ENCODE measurements at places on chromosomes 4 and X.

- no peak for DNase-seq
Measured at GRCh38 chr4:185207466-185207865, 1.9 kb upstream of the SNX25 start.

- DNase-seq: no peak
Measured at GRCh38 chr4:2715426-2715825, 40.7 kb downstream of the TNIP2 start.

- DNase-seq: no peak
Measured at GRCh38 chr4:73308286-73308685, 49.7 kb upstream of the ANKRD17 start.

GRCh38 chrX:145715641-145716138, 101.9 kb upstream of the SLITRK2 start:
- DNase-seq: no peak

DNA sequence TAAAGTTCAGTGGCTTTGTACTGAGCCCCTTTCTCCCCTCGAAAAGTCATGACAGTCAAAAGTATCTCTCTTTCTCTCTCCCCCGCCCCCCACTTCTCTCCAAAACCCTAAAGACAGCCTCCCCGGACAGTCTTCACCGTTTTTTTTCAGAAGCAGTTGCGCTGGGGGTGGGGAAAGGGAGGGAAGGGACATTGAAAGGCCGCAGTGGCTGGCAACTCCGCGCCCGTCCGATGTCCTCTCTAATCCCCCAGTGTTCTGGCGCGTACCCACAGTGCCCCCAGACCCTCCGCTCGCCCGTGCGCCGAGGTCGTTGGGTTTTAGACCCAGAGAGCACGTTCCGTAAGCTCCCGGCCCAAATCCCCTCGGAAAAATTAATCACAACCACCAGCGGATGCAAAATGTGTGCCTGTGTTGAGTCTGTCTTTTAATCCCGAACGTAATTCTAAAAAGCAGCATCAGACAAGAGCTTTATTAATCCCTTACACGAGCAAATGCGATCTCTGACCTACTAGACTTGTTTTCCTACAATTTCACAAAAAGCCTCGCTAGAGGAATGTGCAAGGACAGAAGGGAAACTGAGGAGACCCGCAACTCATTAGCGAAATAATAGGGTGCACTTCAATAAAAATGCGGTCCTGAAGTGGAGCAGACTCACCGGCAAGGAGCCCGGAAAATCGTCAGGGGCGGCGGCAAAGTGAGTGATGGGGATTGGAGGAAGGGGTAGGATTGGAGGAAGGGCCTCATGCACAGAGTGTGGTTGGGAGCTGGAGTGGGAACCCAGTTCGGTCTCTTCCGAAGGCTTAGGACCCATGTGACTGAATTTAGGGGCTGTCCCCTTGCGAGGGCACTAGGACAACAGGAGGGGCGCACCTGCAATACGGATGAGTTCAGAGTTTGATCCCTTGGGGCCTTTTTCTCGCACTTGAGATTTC, 12.2 kb upstream of the PRDM8 start:
- no peak for DNase-seq

- DNase-seq: no peak
Measured at GRCh38 chrX:44913656-44914531, 40.9 kb downstream of the KDM6A start.

GRCh38 chrX:131792789-131793462, 230.2 kb upstream of the STK26 start:
- DNase-seq: peak; percentile 9

- DNase-seq: no peak
Measured at GRCh38 chr4:25051534-25051933, 20.8 kb upstream of the LGI2 start.

DNA sequence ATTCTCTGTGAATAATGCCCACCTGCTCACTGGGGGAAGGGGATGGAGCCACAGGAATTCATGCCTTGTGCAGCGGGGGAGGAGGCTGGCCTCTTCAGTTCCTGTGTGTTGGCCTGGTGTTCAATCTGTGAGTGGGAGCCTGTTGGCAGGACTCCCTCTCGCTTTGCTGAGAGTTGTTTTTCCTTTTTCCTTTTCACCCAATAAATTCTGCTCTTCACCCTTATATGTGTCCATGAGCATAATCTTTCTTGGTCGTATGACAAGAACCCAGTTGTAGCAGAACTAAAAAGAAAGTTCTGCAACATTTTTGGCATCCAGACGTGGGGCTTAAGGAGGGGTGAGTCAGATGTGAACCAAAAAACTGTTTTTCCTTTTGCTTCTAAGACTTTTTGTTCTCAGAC, 235.2 kb upstream of the HDX start:
- no peak for DNase-seq

DNA sequence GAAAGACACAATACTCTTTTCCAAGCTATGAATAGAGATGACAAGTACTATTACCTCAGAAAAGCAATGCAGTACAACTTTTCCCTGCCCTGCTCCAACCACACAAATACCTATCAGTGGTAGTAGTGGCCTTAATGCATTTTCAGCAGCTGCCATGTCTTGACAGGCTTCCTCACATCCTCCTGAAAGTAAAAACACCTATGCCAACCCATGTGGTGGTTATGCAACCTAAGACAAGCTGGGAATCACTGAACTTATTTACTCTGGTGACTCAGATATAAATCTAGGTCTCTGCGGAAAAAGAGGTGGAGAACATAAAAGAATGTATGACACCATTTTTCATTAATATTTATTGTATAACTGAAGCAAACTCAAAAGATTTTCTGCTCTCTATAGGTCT, 14.5 kb downstream of the WDFY3 start:
- no peak for DNase-seq

DNA sequence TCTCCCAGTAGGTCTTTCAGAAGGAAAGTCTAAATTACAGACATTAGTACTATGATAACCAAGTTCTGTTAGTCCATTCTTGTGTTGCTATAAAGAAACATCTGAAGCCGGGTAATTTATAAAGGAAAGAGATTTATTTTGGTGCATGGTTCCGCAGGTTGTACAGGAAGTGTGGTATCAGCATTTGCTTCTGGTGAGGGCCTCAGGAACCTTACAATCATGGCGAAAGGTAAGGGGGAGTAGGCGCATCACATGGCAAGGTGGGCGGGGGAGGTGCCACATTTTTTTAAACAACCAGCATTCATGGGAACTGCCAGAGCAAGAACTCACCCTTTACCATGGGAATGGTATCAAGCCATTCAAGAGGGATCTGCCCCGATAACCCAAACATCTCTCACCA, 26.2 kb upstream of the USP46 start:
- no peak for DNase-seq

GRCh38 chr4:39362827-39363226, 3.3 kb downstream of the RFC1 start:
- DNase-seq: no peak

- DNase-seq: peak; percentile 63
Measured at GRCh38 chr4:82599336-82599735, 37.5 kb upstream of the TMEM150C start.

GRCh38 chrX:39639871-39640270, 457.9 kb downstream of the BCOR start:
- no peak for DNase-seq

- DNase-seq: no peak
Measured at GRCh38 chrX:129593137-129593536, 53.1 kb downstream of the OCRL start.

- DNase-seq: no peak
Measured at GRCh38 chrX:124010157-124010556, 48.7 kb downstream of the STAG2 start.

- DNase-seq: no peak
Measured at GRCh38 chr4:108831291-108831690, 68.4 kb upstream of the ETNPPL start.

GRCh38 chrX:129606918-129607317, 47.8 kb downstream of the APLN start:
- peak; percentile 82 for DNase-seq

DNA sequence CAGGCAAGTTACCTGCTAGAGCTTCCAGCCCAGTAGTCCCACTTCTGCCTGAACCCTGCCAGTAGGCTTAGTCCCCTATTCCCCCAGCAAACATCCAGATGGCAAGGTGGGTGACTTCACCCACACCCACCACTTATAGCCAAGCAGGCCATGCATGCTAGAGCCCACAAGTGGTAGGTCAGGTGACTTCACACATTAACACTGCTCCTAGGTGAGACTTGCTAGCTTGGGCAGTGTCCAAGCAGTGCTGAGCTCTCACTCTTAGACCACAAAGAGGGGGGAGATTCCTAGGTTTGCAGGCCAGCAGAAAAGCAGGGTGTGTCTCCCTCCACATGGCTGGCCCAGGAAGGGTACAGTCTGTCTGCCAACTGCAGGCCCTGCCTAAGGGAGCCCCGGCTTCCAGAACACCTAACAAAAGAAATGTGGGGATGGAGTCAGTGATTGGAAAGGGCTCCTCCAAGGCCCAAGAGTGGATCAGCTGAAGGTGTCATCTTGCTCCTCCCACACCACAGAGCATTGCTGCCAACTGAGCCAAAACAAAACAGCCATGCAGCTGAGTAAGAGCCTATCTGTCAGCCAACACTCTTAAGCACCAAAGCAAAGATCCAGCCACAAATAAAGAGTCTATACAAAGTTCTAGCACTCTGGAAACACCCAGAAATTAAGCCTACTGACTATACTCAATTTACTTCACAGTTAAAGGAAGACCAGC, 158.1 kb upstream of the USP38 start:
- DNase-seq: no peak

- no peak for DNase-seq
Measured at GRCh38 chrX:134658760-134659023, 421 bp upstream of the PLAC1 start.

GRCh38 chr4:185700048-185700447, 111.9 kb downstream of the SORBS2 start:
- DNase-seq: peak; percentile 15

DNA sequence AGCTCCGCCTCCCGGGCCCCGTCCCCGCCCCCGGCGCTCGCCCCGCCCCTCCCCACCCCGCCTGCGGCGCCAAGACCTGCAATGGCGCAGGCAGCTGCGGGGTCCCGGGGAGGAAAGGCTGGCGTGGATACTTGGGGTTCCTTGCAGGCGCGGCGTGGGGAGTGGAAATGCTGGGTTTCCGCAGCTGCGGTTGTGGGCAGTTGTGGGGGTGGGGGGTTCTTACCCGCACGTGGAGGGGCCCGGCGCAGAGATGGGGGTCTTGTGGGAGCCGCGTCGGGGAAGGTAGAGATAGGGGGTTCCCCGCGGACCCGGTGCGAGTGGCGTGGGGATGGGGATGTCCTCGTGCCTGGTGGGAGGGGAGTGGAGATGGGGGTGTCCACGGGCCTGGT, 680 bp upstream of the ASMTL start:
- DNase-seq: peak; percentile 93

DNA sequence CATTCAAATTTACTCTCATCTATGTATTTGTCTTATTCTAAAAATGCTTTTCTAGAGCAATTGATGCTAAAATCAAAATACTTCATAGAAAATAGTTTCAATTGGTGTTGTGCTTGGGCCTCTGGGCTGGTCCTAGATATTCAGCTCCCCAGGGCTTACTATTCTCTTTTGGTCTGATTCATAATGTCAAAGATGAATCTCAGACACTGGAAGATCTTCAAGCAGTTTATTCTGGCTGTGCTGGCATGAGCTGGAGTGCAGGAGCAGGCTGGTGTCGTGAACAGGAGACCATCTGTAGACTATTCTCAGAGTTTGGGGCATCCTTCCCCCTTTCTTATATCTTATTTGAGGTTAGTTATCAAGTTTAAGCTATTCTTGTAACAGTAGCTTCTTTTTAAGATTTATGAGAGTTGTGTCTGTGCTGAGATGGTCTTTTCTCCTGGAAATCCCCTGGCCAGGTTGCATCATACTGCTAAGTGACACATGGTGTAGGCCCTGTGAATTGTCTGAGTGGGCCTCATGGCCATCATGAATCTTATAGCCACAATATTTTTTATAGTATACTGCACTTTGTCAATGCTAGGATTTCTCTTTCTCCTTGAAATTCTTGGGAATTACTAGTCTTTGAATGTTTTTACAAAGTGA, 1624.0 kb upstream of the IGFBP7 start:
- DNase-seq: no peak

- no peak for DNase-seq
Measured at GRCh38 chrX:53262189-53262917, 19.0 kb downstream of the IQSEC2 start.

DNA sequence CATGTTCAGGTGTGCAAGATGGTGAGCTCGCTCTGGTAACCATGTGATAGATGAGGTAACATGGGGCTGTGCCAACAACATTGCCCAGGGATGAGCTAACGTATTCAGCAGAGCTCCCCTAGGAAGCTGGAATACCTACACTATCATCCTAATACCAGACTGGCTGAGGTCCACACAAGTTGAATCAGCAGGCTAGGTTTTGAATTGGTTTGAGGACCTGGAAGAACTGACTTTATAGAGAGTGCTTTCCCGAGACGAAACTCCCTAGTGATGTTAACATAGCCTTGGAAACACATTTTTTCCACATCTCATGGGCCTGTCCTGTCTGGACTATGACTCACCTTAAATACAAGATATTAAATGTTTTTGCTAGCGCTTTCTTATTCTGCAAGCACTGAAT, 56.7 kb downstream of the IGFBP7 start:
- DNase-seq: no peak

DNA sequence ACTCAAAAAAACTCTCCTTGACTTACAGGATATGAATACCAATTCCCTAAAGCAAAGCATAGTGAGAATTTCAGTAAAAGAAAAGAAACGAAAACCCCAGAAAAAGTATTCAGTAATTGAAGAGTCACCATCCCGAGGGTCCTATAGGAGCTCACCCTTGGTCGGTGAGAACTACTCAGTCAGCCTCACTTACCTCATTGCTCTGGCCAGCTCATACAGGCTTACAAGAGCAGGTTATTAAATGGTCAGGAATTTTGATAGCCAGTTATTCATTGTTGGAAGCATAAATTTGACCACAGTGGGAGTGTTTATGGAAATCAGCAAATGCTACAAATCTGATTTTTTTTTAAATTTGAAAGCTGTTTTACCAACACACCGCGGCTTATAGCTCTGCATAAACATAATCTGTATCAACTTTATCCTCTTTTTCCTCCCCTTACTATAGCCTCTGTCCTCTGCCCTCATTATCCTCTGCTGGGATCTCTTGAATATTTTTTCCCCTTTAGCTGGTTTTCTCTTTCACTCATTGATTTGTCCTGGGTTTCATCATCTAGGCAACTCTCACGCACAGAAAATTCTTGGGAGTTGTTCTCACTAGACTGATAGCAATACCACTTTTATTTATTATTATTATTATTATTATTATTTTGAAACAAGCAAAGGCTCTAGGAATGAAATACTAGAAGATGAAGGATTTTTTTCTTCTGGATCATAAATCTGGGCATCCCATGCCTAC, 11.0 kb upstream of the CXCL2 start:
- DNase-seq: no peak

GRCh38 chr4:109290918-109291317, 11.5 kb downstream of the COL25A1 start:
- no peak for DNase-seq

- DNase-seq: peak; percentile 28
Measured at GRCh38 chr4:121370729-121371325, 10.0 kb downstream of the QRFPR start.

DNA sequence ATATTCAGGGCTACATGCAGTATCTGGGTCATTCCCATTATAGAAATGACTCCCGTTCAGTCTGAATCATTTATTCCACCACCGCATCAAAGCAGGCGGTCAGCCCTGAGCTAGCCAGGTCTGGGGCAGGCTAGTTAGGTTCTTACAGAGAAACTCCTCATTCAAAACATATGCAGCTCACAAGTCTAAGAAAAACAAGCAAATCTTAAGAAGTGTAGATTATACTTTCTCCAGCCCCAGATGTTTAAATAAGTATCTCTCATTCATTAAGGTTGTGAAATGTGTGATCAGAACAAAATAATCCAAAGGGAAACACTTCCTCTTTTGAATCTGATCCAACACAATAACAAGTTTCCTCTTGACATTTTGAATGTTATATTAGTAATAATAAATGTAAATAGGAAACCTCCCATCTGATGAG, 441.9 kb downstream of the INPP4B start:
- DNase-seq: no peak

- no peak for DNase-seq
Measured at GRCh38 chr4:21827575-21827974, 121.0 kb downstream of the KCNIP4 start.
